ENCODE measurements at places on chromosomes 7 and 10.
A peak's percentile ranks its signal among the peaks of the same experiment; 100 is the strongest.

DNA sequence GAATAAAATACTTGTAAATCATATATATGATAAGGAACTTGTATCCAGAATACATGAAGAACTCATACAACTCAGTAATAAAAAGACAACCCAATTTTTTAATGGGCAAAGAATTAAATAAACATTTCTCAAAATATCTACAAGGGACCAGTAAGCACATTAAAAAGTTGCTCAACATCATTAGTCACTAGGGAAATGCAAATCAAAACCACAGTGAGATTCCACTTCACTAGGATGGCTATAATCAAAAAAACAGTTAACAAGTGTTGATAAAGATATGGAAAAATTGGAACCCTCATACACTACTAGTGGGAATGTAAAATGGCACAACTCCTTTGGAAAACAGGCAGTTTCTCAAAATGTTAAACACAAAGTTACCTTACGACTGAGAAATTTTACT is 40.3 kb upstream of the YAE1 start:
- no peak for DNase-seq

GRCh38 chr7:86793136-86793535 is 149.4 kb downstream of the GRM3 start:
- no peak for DNase-seq

DNA sequence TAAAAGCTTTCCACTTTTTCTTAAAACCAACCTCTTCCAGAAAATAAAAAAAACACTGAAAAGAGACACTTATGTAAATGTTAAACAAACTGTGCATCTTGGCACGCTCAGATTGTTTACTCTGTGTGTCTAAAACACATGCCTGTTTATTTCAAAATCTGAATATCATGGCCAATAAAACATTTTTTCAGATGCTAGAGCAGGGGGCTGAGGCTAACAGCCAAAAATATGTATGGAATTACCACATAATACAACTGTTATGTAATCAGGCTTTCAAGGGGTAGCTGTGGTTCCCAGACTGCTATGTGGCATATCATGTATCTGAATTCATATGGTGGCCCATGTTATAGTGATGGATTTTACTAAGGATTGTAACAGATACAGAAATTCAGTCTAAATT is 130.4 kb downstream of the HIBADH start:
- no peak for DNase-seq

GRCh38 chr7:120462991-120463390 is 190.0 kb downstream of the KCND2 start:
- no peak for DNase-seq

DNA sequence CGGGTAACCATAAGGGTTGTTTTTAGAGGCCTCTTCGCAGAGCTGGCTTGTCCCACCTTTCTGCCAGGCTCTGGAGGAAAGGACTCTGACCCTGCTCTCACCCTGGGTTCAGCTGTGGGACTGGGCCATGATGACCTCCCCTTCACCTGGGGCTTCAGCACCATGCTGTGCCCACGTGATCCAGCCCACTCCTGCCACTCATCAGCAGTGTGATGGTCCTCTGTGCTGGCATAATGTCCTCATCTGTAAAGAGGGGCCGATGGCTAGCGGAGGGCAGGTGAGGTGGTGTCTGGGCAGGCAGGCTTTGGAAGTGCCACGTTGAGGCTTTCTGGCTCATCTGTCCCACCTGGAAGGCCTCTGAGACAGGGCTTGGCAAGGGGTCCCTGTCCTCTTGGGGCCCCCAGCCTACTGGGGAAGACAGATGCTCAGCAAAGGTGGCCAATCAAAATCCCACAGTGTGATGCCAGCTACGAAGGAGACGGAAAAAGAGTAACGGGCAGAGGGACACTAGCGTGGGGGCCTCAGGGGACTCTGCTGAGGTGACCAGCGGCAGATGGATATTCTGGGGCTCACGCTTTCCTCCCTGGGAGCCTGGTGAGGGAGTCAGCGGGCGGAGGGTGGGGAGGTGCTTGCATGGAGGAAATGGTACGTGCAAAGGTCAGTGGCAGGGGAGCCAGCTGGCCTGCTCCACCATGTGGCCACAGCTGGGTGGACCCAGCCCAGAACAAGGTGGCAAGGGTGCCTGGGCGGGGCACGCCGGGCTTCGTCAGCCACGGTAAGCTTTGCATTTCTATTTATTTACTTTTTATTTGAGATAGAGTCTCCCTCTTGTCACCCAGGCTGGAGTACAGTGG is 5.4 kb downstream of the LRWD1 start:
- peak; percentile 83 for DNase-seq

DNA sequence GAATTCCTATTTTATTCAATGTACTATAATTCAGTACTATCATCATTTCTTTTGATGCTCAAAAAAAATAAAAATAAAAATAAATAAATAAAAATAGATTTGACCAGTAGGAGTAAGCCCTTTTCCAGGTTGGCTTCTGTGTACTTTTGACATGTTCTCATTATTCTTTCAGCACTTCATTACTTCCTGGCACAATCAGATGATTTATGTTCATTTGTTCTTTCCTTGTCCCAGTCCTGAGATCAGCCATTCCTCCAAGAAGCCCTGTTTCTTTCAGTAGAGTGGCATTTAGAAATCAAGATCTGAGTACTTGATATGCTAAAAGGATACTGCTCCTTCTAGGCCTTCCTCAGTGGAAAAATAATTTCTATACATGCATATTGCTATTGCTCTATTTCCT is 20.9 kb downstream of the ARL4A start:
- no peak for DNase-seq

All from colonic mucosa (tissue), 4 donors.